ENCODE measurements at places on chromosomes 2 and 18.

DNA sequence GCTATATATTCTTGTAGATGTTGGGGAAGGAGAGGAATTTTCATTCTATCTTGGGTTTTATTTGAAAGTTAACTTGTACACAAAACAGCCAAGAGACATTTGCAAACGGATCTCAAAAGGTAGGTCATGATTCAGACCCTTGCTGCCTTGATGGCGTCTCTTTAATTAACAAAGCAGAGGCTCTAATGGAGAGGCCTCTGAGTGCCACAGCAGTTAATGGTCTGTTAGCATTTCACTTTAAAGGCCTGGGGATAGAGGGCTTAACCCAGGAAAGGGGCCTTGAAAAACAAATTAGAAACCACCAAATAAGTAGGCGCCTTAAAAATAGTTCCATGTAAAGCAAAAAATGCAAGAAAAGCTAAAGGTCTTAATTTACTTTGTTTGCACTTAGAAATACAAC, 836.9 kb upstream of the CELF4 start:
- DNase-seq, result no peak

- no peak for DNase-seq
Observed at GRCh38 chr2:219404954-219405353, 13.2 kb upstream of the DES start.

GRCh38 chr2:150705767-150706166, 218.3 kb upstream of the RND3 start:
- DNase-seq, result peak; percentile 31

GRCh38 chr18:70421471-70422390, 132.9 kb downstream of the SOCS6 start:
- DNase-seq, result peak; percentile 90

DNA sequence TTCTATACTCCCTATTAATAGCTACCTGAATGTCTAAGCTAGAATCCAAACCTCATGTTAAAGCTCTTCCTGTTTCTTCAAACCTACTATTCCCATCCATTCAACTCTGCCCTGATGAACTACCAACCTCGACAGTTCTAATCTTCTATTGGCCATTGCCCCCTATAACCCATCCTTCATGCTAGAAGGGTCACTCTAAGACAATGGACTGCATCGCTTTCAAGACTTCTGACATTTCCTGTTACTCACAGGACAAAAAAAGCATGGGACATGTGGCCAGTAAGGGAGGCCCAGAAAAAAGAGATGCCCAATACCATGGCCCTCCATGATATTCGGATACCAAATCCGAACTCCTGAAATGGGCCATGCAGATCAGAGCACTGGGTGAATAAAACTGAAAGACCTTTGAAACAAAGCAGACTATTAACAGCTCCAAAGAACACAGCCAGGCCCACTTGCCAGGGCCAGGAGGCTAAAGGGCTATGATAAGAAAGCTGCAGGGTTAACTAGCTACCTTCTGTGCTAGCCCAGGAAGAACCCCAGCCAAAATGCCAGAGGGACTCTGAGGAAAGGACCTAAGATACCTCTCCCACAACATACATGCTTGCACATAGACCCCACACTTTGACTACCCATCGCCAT, 4.5 kb downstream of the B4GALT6 start:
- no peak for DNase-seq

DNA sequence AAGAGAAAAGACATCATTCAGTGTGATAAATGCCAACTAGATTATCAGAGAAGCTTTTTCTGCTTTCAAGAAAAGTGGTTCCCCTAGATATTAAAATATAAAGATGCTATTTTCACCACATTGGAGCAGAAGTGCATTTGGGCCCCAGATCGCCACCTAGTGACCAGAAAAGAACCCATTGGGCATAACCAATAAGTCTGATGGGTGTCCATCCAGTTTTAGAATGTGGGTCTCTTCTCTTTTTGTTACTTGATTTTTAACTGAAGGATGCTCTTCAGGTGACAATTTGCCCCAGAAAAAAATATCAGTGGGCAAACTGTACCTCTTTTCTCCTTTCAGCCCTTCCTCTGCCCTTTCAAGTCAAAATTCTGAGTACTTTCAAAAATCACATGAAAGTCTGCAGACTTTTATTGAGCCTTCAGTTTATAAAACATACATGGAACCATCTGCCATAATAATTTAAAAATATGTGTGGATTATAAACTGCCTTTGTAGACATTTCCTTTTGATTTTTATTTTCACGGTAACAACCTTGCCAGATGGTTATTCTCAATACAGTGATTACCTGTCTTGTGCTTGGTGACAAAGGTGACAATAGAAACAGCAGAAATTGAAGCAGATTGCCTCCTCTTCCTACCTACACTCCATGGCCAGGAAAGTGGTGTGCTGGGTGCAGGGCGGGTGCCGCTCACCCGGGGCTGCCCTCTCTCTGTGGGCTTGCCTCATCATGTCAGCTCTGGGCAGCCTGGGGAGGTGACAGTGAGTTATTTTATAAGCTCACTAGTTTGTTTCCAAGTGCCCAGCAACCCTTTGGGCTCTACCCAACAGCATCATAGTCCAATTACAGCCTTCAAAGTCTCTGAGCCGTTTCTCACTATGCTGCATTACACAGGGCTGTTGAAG, 124.5 kb downstream of the DCDC2C start:
- DNase-seq, result peak; percentile 62

DNA sequence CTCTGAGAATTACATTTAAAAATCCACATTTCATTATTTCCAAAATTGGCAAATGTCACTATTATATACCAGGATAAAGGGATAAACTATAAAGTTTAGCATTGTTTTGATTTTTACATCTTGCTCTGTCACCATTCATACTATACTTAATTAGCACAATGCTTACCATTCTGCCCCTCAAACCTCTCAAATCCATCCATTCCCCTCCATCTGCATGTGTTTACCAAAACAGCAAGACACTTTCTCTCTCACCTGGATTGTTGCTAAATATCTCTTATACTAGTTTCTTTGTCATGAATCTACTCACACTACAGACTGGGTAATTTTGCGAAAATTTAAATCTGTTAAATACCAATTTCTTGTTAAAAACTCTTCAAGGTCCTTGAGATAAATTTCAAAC, 496.1 kb downstream of the NR4A2 start:
- no peak for DNase-seq

DNA sequence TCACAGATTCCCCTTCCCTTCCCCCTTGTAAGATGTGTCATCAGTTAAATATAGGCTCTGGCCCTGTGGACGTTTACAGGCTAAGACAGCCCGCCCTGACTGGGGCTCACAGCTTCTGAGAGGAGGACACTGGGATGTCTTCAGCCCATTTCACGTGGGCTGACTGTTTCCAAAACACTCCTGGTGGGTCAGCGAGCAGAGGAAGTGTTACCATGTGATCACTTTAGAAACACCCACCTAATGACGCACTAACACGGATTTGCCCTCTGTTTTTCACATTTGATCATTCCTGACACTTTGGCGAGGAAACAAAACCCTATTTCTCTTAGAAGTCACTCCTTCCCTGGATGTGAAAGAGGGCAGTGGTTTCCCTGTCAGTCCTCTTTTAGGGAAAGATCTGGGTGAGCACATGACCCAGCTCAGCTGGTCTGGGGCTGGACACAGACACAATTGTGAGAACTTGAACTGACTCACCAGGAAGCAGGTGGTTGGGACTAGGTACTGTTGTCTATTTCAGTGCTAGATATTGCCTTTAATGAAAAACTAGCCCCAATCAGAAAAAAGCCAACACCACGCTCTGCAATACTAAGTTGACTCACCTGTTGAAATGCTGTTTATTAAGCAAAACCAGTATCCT, 38.8 kb downstream of the BMP10 start:
- peak; percentile 74 for DNase-seq

DNA sequence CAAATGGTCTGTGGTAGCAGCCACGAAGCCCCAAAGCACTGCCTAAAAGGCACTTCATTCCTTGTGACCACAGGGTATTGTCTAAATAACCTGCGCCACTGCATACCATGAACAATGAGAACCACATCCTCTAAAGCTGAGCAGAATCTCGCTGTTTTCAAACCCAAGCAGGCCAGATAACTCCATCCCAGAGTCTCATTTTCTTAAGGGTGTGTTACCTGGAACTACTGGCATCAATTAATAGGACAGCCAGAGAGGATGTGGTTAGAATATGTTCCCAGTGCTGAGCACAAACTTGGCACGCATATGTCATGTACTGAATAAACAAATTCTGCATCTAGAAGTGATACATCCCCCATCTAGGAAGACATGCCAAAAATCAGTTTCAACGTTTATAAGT, 13.0 kb downstream of the VPS4B start:
- peak; percentile 80 for DNase-seq

GRCh38 chr2:150485871-150486538, 1.5 kb downstream of the RND3 start:
- peak; percentile 79 for DNase-seq

- peak; percentile 11 for DNase-seq
Observed at GRCh38 chr18:39172695-39173421, 1607.3 kb upstream of the CELF4 start.

GRCh38 chr2:209771474-209772289, at the start of gene UNC80:
Gene UNC80 (plus strand): TSS chr2:209771832. CDS start chr2:209772073, 241 bp downstream.
- peak; percentile 27 for DNase-seq

DNA sequence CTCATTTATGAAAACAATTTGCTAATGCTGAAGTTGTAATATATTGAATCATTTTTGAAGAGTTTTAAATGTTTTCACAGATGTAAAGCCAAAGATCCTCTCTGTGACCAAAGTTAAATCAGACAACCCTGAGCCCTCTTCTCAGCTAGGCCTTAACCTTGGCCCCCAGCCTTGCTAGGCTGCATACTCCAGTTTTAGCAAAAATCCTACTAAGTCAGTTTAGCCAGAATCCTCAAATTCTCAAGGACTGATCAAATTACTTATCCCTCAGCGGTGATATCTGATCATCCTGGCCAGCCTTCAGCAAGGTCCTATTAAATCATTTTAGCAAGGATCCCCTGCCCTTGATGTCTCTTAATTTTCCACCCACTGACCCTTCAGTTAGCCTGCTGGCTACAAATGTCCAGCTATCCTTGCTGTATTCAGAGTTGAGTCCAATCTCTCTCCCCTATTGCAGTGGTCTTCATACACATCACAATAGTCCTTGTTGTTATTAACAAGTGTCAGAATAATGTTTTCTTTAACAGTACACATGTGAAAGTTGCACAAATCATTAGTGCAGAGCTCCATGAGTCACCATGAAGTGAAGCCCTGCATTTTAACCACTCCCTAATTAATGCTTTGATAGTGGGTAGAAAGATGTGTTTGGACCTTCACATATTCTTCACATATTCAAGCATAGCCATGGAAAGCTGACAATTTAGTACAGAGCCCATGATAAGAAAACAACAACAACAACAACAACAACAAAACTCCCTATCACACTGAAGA, 206.4 kb downstream of the NBAS start:
- DNase-seq, result no peak

GRCh38 chr18:58670404-58671110, 708 bp upstream of the MALT1 start:
- peak; percentile 20 for DNase-seq

GRCh38 chr2:37773371-37774130, 102.1 kb upstream of the CDC42EP3 start:
- DNase-seq, result no peak

- peak; percentile 53 for DNase-seq
Observed at GRCh38 chr2:180705122-180705521, 275.3 kb upstream of the UBE2E3 start.

DNA sequence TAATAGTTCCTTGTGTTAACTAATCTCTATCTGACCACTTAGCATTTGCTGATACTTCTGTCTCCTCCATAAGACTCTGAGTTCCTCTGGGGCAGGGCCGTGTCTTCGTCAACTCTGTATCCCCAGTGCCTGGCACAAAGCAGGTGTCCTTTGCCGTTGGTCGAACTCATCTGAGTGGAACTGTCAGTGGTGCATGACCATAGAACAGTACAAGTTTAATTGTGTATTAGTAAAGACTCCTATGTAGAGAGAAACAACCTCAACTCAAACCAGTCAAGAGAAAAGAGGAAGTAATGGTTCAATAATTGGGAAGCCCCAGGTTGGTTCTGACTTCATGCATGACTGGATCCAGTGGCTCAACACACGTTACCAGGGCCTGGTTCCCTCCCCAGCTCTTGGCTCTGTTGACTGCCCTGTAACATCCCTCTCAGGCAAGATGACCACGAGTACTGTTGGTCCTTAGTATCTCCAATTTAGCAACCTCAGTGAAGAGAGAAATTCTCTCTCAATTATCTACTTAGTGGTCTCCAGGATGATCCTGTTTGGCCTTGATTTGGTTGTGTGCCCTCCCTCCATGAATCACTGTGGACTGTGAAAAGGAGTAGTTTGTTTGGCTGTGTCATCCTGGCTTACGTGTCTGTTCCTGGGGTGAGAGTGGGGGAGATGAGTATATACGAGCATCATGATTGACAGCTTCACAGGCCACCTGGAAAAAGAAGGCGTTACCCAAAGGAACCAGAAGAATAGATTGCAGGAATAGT, 58.5 kb upstream of the MSH6 start:
- peak; percentile 76 for DNase-seq

DNA sequence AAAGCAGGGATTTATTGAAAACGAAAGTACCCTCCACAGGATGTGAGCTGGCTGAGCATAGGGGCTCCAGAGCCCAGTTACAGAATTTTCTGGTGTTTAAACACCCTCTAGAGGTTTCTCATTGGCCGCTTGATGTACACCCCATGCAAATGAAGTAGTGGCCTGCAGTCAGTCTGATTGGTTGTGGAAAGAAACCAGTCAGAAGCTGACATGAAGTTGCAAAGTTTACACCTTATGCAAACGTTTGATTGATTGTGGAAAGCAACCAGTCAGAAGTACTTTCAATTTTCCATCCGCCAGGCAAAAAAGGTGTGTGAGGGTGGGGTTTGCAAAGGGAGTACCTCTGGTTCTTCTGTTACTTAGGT, 62.3 kb downstream of the VWA3B start:
- peak; percentile 64 for DNase-seq

GRCh38 chr2:156380117-156380645, 47.7 kb upstream of the NR4A2 start:
- no peak for DNase-seq

DNA sequence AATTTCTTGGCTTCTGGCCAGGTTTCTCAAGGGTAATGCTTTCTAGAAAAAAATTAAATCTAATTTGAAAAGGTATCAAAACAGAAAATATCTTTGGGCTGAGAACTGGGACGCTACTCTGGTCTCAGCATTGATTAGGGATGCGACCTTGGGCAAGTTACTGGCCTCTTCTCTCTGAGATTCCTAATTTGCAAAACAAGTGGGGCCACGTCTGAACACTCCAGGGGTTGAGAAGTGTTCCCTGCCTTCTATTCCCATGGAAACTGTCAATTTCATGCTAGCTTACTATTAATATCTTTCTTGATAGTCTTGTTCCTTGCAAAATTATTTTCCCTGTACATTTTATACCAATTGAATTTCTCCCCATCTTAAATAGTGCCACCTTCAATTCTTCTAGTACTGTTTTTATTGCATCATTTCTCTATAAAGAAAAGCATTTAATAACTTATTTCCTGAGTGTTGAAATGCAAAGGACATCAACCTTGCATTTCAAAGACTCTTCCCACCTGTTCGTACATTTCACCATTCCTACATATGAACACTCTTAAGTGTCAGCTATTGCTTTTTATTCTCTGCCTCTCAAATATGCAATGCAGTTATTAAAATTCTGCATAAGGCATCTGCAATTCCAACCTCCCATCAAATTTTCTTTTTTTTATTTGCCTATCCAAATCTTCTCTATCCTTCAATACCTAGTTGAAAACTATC, 118.3 kb upstream of the DSEL start:
- no peak for DNase-seq

GRCh38 chr2:222837643-222838056, 23.2 kb upstream of the ACSL3 start:
- DNase-seq, result peak; percentile 94

Measured in PC-3 (cell line).